Progenitor cell of endocrine pancreas (in vitro differentiated cells): ENCODE measurements at places on chromosomes 5 and 9.

GRCh38 chr5:12985142-12985541, 959.3 kb downstream of the DNAH5 start:
- DNase-seq: no peak

GRCh38 chr5:173655196-173655797, 38.8 kb upstream of the BOD1 start:
- DNase-seq: no peak

DNA sequence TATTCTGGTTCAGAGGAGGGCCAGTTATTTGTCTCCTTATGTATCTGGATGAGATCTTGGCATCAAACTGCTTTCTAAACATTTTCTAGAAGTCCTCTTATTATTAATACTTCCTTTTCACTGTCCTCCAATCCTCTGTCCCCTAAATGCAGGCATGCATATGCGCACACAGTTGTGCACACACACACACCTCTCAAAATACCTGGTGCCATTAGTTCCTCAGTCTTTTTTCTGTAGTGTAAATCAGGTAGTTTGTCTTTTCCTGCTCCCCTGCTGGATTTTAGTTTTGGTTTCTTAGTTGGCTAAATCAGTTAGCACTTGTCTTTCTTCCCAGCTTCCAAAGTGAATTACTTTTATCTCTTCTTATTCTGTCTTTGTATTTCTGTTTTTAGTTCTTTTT, 55.8 kb upstream of the LRRC70 start:
- no peak for DNase-seq

DNA sequence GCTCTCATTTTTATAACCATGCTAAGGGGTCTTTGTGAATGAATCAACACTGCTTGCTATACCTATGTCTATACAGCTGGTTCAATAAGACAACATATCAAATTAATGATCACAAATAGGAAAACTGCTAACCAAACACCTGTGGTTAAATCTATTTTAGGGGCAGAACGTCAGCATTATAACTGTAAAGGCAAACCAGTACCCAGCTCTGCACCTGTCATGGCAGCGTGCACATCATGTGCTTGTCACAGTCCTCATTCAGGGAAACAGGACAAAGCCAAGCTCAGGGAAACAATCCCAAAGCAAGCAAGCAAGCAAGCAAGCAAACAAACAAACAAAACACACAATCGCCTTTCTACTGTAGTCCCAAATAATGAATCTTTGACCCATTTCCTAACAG, 277.7 kb upstream of the DAP start:
- no peak for DNase-seq
